ENCODE measurements at places on chromosomes 3 and 15.
A peak's percentile ranks its signal among the peaks of the same experiment; 100 is the strongest.

DNA sequence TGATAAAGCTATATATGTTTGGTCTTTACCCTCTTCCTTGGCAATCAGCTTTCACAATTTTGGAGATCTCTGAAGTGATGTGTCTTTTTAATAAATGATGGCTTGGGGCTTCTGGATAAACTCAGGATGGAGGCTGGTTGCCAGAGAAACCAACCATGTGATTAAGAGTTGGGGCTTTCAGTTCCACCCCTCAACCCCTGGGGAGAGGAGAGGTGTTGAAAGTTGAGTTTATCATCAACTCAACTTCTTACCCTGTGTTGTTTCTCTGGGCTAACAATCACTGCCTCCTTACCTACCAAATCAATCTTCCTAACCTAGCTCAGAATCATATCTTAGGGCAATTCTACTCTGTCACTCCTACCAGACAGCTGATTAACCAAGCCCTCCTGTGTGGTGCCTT, 735.8 kb downstream of the ZPLD1 start:
- DNase-seq: no peak
- no peaks in the 10 kb centered on the region for H3K36me3 ChIP-seq
- no peak overlapping the region for H3K4me3 ChIP-seq
- H3K4me1 ChIP-seq: no peaks in the 10 kb centered on the region
- H3K27me3 ChIP-seq: no peaks in the 10 kb centered on the region

- no peaks in the 10 kb centered on the region for H3K27me3 ChIP-seq
- DNase-seq: no peak
- no peaks in the 10 kb centered on the region for H3K4me1 ChIP-seq
- no peak overlapping the region for H3K27ac ChIP-seq
- H3K4me3 ChIP-seq: no peak overlapping the region
- H3K36me3 ChIP-seq: no peaks in the 10 kb centered on the region
These were observed 383.2 kb upstream of the ADAMTS9 start for GRCh38 chr3:65070968-65071367.

GRCh38 chr3:46655271-46655670, 38.2 kb downstream of the ALS2CL start:
- H3K27ac ChIP-seq: no peak overlapping the region
- peaks cover 6% of the 10 kb centered on the region for H3K4me1 ChIP-seq
- no peak overlapping the region for H3K4me3 ChIP-seq
- no peak for DNase-seq
- no peaks in the 10 kb centered on the region for H3K27me3 ChIP-seq

- H3K36me3 ChIP-seq: no peaks in the 10 kb centered on the region
- H3K4me1 ChIP-seq: no peaks in the 10 kb centered on the region
- no peak overlapping the region for H3K4me3 ChIP-seq
- no peak overlapping the region for H3K27ac ChIP-seq
These were observed 59.0 kb downstream of the MTHFS start for GRCh38 chr15:79837846-79838245.

DNA sequence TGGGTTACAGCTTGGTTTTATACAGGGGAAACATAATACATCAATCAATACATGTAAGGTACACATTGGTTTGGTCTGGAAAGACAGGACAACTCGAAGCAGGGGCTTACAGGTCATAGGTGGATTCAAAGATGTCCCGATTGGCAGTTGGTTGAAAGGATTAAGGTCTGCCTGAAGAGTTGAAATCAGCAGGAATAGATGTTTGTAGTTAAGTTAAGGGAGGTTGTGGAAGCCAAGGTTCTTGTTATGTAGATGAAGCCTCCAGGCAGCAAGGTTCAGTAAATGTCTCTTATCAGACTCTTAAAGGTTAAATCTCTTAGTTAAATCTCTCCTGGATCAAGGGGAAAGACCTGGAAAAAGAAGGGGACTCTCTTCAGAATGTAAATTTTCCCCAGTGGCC, 58.4 kb upstream of the MINAR1 start:
- H3K4me1 ChIP-seq: no peaks in the 10 kb centered on the region
- H3K27ac ChIP-seq: no peak overlapping the region
- no peak for DNase-seq
- no peaks in the 10 kb centered on the region for H3K27me3 ChIP-seq
- H3K36me3 ChIP-seq: no peaks in the 10 kb centered on the region
- H3K4me3 ChIP-seq: no peak overlapping the region

GRCh38 chr3:195197765-195198425, 73.1 kb downstream of the XXYLT1 start:
- H3K27ac ChIP-seq: no peak overlapping the region
- DNase-seq: no peak
- no peaks in the 10 kb centered on the region for H3K4me1 ChIP-seq
- H3K36me3 ChIP-seq: no peaks in the 10 kb centered on the region

DNA sequence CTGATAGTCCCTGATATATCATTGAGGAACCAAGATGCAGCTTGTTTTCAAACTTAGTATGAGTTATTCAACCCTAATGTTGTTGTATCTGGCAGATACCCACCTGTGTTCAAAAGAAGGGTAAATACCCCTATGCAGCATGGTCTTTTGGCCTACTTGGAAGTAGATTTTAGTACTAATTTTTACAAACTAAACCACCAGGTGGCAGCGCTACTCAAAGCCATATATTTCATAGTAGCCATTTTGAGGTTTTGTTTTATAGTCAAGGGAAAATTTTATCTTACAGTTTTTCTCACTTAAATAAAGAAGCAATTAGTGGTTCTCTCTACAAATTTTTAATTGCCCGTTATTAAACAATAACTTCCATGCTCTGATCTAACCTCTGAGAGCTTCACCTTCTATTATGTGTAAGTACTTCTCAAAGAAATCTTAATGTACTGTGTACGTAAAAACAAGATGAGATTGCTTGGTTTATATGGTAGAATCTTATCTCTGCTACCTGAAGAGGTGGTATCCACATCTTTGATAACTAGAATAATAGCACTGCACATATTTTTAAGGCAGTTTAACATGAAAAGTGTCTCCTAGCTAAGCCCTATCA, 31.5 kb upstream of the MLF1 start:
- no peak overlapping the region for H3K4me3 ChIP-seq
- no peak overlapping the region for H3K27ac ChIP-seq
- DNase-seq: no peak
- no peaks in the 10 kb centered on the region for H3K27me3 ChIP-seq
- H3K36me3 ChIP-seq: no peaks in the 10 kb centered on the region

GRCh38 chr3:121698901-121699300, 38.2 kb upstream of the HCLS1 start:
- no peak overlapping the region for H3K4me3 ChIP-seq
- H3K27me3 ChIP-seq: no peaks in the 10 kb centered on the region
- H3K36me3 ChIP-seq: peaks cover 4% of the 10 kb centered on the region
- no peaks in the 10 kb centered on the region for H3K4me1 ChIP-seq
- DNase-seq: no peak
- no peak overlapping the region for H3K27ac ChIP-seq

DNA sequence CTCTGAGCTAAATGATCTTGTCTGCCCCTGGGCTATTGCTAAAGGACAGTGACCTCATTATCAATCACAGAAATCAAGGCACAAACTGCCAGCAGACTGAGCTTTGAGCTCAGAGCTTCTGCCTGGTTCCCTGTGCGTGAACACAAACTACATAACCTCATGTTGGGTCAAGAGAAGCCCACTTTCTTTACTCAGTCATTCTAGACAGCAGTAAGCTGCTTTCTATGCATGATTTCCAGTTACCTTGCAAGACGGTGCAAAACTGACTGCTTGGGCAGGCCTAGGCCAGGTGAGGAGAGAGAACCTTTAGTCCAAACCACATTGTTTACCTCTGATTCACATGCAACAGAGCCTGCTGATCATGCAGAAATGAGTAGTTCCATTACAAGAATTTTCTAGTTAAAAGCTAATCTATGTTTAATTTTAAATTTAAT, 75.1 kb downstream of the ARRDC4 start:
- no peaks in the 10 kb centered on the region for H3K36me3 ChIP-seq
- H3K27me3 ChIP-seq: no peaks in the 10 kb centered on the region
- DNase-seq: no peak
- no peak overlapping the region for H3K4me3 ChIP-seq

GRCh38 chr3:114727373-114727772, 419.7 kb downstream of the ZBTB20 start:
- H3K27ac ChIP-seq: no peak overlapping the region
- no peaks in the 10 kb centered on the region for H3K27me3 ChIP-seq
- no peak for DNase-seq
- no peaks in the 10 kb centered on the region for H3K36me3 ChIP-seq
- H3K4me1 ChIP-seq: peaks cover 17% of the 10 kb centered on the region

DNA sequence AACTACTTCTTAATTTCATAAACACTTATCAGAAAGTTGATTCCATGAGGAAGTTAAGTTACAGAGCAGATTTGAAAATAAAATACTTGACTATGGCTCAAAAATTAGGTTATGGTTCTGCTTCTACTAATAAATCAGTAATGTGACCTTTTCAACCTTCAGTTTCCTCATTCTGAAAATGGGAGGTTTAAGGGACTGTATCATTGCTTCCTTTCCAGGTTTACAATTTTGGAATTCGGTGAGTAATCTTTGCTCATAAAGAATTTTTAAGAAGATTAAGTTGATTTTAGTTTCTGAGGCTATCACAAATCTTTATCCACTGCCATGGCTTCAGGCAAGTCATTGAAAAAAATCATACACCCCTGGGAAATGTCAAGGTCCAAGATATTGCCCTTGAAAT, 1061.2 kb downstream of the DIPK2A start:
- no peaks in the 10 kb centered on the region for H3K4me1 ChIP-seq
- H3K4me3 ChIP-seq: no peak overlapping the region
- no peak overlapping the region for H3K27ac ChIP-seq
- H3K27me3 ChIP-seq: no peaks in the 10 kb centered on the region
- DNase-seq: no peak

- H3K27me3 ChIP-seq: no peaks in the 10 kb centered on the region
- H3K36me3 ChIP-seq: no peaks in the 10 kb centered on the region
- H3K4me1 ChIP-seq: no peaks in the 10 kb centered on the region
- no peak for DNase-seq
- H3K27ac ChIP-seq: no peak overlapping the region
These were observed 425.6 kb downstream of the NR2F2 start for GRCh38 chr15:96756146-96756545.

DNA sequence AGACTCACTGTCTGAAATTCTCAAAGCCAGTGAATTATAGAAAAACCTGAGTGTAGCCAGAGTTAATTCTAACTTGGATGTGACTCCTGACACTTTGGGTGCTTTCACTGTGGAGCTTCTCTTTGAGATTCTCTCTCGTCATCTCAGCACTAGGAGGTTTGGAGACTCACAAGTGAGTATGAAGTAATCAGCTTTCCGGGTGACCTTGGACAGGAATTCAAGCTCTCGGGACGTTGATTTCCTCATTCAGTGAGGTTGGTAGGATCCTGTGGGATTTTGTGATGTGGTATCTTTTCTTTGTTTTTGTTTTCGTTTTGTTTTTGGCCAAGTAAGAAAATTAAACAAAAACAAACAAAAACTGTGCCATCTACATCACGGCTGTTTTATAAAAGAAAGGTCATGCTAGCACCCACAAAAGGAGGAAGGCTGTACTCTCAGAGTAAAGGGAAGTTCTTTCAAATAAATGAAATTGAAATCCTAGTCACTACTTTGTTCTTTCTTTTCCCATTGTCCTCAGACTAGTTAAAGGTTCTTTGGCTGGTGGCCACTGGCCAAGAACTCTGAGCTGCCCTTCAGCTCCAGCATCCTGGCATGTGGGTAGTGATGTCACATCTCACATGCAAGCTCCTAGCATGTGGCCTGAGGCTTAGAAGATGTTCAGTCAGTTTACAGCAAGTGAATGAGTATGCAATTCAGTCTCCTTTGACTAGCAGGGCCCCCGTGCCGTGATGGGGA, 263.3 kb upstream of the TPM1 start:
- H3K27me3 ChIP-seq: no peaks in the 10 kb centered on the region
- no peak for DNase-seq
- no peaks in the 10 kb centered on the region for H3K4me1 ChIP-seq
- H3K27ac ChIP-seq: no peak overlapping the region
- H3K4me3 ChIP-seq: no peak overlapping the region

- H3K27me3 ChIP-seq: no peaks in the 10 kb centered on the region
- H3K27ac ChIP-seq: no peak overlapping the region
- no peak for DNase-seq
- no peaks in the 10 kb centered on the region for H3K36me3 ChIP-seq
These were observed 88.5 kb downstream of the GMNC start for GRCh38 chr3:190773948-190774347.

GRCh38 chr3:42739401-42740158, 33.5 kb downstream of the CCDC13 start:
- H3K4me3 ChIP-seq: no peak overlapping the region
- H3K27me3 ChIP-seq: no peaks in the 10 kb centered on the region
- no peaks in the 10 kb centered on the region for H3K4me1 ChIP-seq
- no peak for DNase-seq
- no peaks in the 10 kb centered on the region for H3K36me3 ChIP-seq

GRCh38 chr15:29674661-29675533, 147.4 kb downstream of the TJP1 start:
- peak; percentile 86 for DNase-seq
- H3K4me3 ChIP-seq: peak overlapping the region; percentile 36
- H3K27ac ChIP-seq: no peak overlapping the region
- no peaks in the 10 kb centered on the region for H3K36me3 ChIP-seq
- peaks cover 11% of the 10 kb centered on the region for H3K4me1 ChIP-seq
- no peaks in the 10 kb centered on the region for H3K27me3 ChIP-seq

- H3K27ac ChIP-seq: no peak overlapping the region
- H3K27me3 ChIP-seq: no peaks in the 10 kb centered on the region
- H3K4me3 ChIP-seq: no peak overlapping the region
These were observed 36.5 kb downstream of the ZDHHC19 start for GRCh38 chr3:196174652-196175051.

- H3K36me3 ChIP-seq: no peaks in the 10 kb centered on the region
- no peak overlapping the region for H3K27ac ChIP-seq
- no peaks in the 10 kb centered on the region for H3K27me3 ChIP-seq
- H3K4me3 ChIP-seq: no peak overlapping the region
- no peak for DNase-seq
- no peaks in the 10 kb centered on the region for H3K4me1 ChIP-seq
These were observed 224.2 kb downstream of the BCHE start for GRCh38 chr3:165613014-165613413.

GRCh38 chr3:4703054-4703480, 209.9 kb downstream of the ITPR1 start:
- no peaks in the 10 kb centered on the region for H3K36me3 ChIP-seq
- no peaks in the 10 kb centered on the region for H3K4me1 ChIP-seq
- no peaks in the 10 kb centered on the region for H3K27me3 ChIP-seq
- no peak for DNase-seq
- no peak overlapping the region for H3K4me3 ChIP-seq
